ENCODE measurements at places on chromosomes 1 and 21. TPM values are rescaled to one million over a fixed set of nuclear protein-coding genes. Genes with fewer than 3 reads are reported as not detected.

- peak; percentile 46 for DNase-seq
These were observed 41.7 kb upstream of the IFFO2 start for GRCh38 chr1:18998016-18998724.

DNA sequence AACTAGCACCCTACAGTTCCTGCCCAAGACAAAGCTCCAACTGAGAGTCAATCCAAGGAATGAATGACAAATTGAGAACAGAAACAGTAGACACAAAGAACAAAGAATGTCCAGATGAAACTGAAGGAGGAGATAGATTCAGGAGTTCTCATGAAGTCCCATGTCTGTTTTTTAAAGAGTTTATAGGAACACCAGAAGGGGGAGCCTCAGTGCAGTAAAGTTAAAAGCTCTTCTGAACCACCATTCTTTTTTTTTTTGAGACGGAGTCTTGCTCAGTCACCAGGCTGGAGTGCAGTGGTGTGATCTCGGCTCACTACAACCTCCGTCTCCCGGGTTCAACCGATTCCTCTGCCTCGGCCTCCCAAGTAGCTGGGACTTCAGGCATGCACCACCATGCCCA, 323.6 kb downstream of the MRPL39 start:
- DNase-seq, result peak; percentile 8

DNA sequence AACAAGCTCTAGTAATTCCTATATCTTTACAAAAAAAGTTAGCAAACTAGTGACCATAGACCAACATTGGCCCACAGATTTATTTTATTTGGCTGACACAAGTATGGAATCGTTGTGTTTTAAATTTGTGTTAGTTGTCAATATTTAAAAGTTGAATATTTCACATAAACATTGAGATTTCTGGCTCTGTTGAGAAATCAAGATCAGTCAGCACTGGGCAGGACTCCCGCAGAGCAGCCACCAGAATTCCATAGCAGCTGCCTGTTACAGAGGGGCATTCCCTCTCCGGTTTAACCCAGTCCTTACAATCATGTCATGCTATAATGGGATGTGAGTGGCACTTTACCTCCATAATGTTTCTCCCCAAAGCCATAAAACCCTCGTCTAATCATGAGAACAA, 79.2 kb upstream of the NRIP1 start:
- no peak for DNase-seq

Gene KDM5B
- total RNA-seq, result 3.9 TPM

Gene SZRD1
- total RNA-seq, result 125 TPM

GRCh38 chr1:161506336-161507223, 1.3 kb downstream of the FCGR2A start:
- no peak for DNase-seq

Gene WDR64
- total RNA-seq, result not detected

Gene DPM3
- total RNA-seq, result 171 TPM

DNA sequence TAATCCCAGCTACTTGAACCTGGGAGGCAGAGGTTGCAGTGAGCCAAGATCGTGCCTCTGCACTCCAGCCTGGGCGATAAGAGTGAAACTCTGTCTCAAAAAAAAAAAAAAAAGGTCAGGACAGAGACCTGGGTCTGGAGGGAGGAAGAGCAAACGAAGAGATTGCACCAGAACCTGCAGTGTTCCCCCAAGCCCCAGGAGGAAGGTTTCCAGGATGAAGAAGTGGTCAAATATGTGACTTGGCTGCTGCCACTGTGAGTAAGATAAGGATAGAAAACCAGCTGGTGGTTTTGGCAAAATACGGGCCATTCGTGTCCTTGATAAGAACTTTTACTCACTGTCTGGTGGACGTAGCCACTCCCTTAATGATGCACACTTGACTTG, 42.2 kb downstream of the CLDN14 start:
- DNase-seq, result no peak

Gene CYP4A11
- not detected for total RNA-seq

GRCh38 chr1:182359645-182360044, 31.9 kb downstream of the GLUL start:
- DNase-seq, result no peak

Gene KIF21B
- total RNA-seq, result not detected

- DNase-seq, result no peak
These were observed 52.9 kb upstream of the CITED4 start for GRCh38 chr1:40914927-40915569.

Gene CFHR1
- not detected for total RNA-seq

GRCh38 chr1:230261928-230262650, 164.0 kb downstream of the PGBD5 start:
- DNase-seq, result no peak

DNA sequence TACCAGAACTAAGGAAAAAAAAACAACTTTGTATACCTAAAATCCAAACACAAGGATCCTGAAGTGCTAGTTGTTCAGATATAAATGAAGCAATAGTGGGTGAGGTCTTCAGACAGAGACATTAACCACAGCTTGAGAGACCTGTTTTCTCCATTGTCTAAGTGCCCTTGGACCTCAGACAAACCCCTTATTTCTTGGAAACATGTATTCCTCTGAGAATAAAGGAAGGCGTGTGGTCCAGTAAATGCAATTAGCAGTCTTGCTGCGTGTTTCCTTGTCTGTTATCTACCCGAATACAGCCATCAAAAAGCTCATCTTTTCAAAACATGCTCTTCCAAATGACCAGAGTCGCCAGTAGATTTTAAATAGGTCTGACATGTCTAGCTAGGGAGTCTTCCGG, 291.1 kb upstream of the NFIA start:
- no peak for DNase-seq

Gene CAMK1G
- not detected for total RNA-seq

GRCh38 chr1:243268751-243269460, 13.1 kb downstream of the SDCCAG8 start:
- no peak for DNase-seq

DNA sequence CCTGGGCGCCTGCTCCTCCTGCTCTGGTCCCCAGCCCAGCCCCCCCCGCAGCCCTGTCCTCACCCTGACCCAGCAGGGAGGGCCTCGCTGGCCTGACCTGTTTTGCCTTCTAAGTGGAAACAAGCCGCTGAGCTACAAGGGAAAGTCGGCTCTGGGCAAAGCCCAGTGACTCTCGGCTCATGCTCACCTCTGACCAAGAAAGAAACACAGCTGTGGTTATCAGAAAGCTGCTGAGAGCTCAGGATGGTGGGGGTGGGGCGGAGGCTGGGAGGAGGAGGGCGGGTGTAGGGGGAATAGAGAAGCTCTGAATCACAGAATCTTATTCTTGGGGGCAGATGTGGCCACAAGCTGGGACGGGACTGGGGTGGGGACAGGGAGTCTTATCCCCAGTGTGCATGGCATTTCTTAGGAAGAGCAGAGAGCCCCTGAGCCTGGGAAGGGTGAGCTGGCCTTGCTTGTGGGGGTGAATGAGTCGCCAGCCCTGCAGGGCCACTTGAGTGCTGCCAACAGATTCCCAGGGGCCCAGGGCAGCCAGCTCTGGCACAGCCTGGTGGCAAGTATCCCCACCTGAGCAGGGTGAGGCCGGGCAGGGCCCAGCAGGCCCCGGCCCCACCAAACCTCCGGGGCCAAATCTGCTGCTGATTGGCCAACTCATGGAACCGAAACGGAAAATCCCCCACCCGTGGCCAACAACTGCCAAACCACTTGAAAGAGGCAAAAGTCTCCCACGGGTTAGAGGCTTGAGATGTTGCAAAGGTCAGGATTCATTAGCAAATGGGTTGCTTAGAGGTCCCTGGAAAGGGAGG, 120.6 kb downstream of the SPSB1 start:
- peak; percentile 86 for DNase-seq

GRCh38 chr1:87449348-87449963, 120.8 kb downstream of the LMO4 start:
- no peak for DNase-seq

DNA sequence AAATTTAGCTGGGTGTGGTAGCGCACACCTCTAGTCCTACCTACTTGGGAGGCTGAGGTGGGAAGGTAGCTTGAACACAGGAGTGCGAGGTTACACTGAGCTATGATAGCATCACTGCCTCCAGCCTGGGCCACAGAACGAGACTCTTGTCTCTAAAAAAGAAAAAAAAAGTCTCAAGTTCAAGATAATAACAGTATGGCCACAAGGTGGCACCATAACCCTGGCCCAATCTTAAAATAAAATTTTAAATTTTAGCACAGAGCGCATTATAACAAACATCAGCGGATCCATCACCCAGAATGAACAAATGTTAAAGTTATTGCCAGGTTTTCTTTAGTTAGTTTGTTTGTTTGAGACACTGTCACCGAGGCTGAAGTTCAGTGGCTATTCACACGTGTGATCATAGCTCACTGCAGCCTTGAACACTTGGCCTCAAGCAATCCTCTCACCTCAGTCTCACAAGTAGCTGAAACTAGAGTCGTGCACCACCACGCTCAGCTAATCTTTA, 2.9 kb upstream of the HTR6 start:
- no peak for DNase-seq

Gene CD1D
- total RNA-seq, result 0.06 TPM

- no peak for DNase-seq
These were observed 669.9 kb upstream of the NR5A2 start for GRCh38 chr1:199357599-199357998.

Gene C1orf94
- total RNA-seq, result not detected

- peak; percentile 10 for DNase-seq
These were observed 459.8 kb downstream of the KCNT2 start for GRCh38 chr1:196148367-196148970.

GRCh38 chr1:201281573-201281972, 1.7 kb upstream of the PKP1 start:
- DNase-seq, result no peak

- DNase-seq, result peak; percentile 6
These were observed 373.7 kb downstream of the SRGAP2C start for GRCh38 chr1:121558514-121558913.

GRCh38 chr1:115545096-115545720, 96.6 kb upstream of the VANGL1 start:
- DNase-seq, result no peak

- DNase-seq, result no peak
These were observed 79.9 kb downstream of the CD247 start for GRCh38 chr1:167438171-167439138.

- DNase-seq, result no peak
These were observed 110.1 kb upstream of the SLC44A3 start for GRCh38 chr1:94709891-94710581.

Gene FCRLB
- total RNA-seq, result 5.3 TPM

DNA sequence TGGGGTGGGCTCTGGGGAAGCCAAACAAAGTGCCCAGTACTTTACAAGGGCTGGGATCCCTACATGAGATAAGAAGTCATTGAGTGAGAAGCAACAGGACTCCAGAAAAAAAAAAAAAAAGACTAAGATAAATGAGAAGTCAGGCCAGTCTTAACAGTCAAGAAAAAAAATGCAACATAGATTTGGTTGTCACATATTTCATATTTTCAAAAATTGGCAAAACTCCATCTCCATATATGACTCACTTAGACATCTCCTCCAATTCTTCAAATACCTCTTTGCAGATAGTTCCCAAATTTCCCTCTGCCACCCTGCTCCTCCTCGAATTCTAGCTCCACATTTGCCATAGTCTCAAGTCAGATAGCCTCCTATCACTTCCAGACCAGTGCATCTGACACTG, 20.9 kb upstream of the SIPA1L2 start:
- no peak for DNase-seq

Gene APOBEC4
- not detected for total RNA-seq

GRCh38 chr1:29876902-29877301, 640.6 kb downstream of the PTPRU start:
- no peak for DNase-seq

Gene CD247
- total RNA-seq, result not detected

Gene OR14K1
- total RNA-seq, result not detected

- no peak for DNase-seq
These were observed 3.2 kb upstream of the ATP1A2 start for GRCh38 chr1:160112357-160112756.

Gene F5
- total RNA-seq, result not detected

DNA sequence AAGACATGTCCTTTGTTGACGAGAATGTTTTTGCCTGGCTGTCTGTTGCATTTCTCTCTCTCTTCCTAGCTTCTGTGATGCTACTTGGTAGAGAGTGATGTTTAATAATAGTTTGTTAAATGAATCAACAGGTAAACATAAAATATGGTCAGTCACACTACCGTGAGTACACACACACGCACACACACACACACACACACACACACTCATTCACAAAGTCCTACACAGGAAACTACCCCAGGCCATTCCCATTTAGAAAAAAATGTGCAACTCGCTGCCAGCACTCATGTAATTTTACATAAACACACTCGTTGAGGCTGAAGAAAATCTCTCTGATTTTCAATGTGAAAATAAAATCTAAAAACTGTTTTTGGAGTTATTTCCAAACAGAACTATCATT, 38.7 kb downstream of the RUNX1 start:
- DNase-seq, result no peak

- no peak for DNase-seq
These were observed 1.9 kb upstream of the HES3 start for GRCh38 chr1:6241887-6242740.

Gene RNF207
- 29.2 TPM for total RNA-seq

Gene RRAGC
- total RNA-seq, result 24.2 TPM

GRCh38 chr1:204110894-204111633, 38.1 kb downstream of the SOX13 start:
- DNase-seq, result no peak

DNA sequence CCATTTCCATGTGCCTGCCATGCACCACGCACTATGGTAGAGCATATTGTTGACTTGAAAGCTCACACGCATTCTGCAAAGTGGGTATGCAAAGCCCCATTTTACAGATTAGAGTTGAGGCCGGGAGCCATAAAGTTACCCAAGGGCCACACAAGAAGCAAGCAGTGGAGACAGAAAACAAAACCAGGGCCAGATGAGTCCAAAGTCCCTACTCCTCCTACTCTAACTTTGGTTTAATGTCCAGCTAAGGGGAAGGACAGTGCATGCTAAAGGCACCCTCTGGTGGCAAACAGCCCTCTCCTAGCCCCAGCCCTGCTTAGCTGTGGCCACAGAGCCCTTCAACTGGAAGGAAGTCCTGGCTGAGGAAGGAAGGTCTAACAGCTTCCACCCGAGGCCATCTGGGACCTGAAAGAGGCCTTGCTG, 74.9 kb downstream of the SLC66A1 start:
- DNase-seq, result no peak
